Fibroblast of gingiva (primary cell): ENCODE measurements at places on chromosomes 4 and X.

DNA sequence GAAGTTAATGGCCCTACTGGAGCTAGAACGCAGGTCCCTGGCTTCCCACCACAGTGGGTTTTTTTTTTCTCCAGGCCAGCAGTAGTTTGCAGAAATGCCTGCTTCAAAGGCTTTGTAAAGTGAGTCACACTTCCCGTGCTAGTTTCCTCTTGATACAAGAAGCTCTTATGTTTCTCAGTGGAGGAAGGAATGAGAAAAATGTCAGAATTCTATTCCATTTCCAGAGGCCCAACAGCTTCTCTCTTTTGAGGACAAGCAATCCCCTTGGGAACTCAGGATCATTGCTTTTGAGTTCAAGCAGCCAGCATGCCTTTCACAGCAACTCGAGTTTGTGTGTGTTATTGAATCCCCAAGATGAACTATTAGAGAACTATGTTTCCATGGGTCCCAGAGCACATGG, 134.3 kb downstream of the GUCY2F start:
- peak; percentile 78 for DNase-seq

DNA sequence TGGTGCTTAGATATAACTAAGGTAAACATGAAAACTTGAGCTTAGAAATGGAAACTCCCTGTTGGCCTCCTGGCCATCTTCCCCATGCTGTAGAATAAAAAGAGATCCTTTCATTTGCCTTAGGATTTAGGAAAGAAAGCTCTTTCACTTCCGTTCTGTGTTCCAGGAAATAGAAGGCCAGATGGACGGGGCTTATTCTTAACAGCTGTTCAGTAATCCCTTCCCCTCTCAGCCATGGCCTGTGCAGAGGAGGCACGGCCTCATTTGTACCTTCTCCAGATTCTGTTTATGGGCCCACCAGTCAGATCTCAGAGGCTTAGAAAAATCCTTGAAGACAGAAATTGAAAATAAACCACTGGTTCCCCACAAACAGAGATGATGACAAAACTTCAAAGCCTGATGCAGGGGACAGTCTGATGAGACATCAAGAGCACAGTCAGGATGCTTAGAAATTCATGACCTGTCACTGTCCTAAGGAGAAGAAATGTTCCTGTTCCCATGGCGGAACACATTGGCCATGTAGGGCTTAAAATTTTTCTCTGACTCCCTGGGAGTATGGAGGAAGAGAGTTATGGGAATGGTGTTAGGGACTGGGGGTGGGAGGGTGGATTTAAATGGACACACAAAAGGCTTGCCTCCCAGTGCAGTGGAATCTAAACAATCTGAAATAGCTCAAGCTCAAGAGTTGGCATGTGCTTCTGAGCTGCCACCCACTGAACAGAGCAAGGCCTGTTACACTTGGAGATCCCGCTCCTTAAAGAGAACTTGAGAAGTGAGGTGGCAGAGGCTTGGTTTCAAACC, 188.8 kb downstream of the SOWAHB start:
- peak; percentile 46 for DNase-seq

DNA sequence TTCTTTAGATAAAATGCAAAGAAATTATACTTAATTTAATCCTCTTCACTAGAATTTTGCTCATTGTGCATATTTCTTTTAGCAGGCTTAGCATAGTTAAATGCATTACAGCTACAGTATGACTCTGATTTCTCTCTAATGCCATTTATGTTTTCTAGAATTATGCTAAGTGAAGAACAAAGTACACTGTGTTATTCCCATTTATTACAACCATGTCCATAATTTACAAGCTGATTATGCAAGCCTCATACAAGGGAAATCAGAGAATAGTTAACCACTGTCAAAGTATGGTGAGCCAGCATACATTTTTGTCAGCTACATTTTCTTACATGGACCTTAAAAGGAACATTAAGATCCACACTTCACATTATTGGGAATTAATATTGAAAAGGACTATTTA, 99.1 kb downstream of the MAB21L2 start:
- DNase-seq, result no peak

GRCh38 chr4:93313197-93313596, 515.4 kb upstream of the ATOH1 start:
- peak; percentile 4 for DNase-seq

GRCh38 chrX:19579485-19579884, 64.2 kb upstream of the MAP3K15 start:
- DNase-seq, result no peak

- no peak for DNase-seq
These were observed 124.0 kb upstream of the POF1B start for GRCh38 chrX:85503258-85504158.

GRCh38 chr4:70746179-70746839, 24.5 kb downstream of the RUFY3 start:
- peak; percentile 78 for DNase-seq

DNA sequence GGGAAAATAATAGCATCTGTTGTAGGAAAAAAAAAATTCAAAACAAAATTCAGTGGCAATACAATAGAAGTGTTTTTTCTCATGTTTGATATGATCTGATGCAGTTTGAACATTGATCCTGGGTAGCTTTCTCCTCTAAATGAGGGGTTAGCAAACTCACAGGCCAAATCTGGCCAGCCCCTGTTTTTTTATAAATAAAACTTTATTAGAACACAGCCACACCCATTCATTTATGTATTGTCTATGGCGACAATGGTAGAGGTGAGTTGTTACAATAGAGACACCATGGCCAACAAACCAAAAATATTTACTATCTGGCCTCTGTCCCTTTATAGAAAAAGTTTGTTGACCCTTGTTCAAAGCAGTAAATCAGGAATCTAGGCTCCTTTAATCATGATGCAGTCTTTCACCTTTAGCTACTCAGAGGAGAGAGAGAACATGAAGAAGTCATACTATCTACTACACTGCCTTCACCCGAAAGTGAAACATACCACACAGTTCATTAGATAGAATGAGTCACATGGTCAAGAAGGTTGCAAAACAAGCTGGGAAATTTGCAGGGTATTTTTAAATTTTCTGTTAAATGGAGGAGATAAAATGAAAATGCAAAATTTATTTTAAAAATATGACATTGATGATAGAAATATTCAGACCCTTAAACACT, 186.6 kb upstream of the MAOA start:
- no peak for DNase-seq

DNA sequence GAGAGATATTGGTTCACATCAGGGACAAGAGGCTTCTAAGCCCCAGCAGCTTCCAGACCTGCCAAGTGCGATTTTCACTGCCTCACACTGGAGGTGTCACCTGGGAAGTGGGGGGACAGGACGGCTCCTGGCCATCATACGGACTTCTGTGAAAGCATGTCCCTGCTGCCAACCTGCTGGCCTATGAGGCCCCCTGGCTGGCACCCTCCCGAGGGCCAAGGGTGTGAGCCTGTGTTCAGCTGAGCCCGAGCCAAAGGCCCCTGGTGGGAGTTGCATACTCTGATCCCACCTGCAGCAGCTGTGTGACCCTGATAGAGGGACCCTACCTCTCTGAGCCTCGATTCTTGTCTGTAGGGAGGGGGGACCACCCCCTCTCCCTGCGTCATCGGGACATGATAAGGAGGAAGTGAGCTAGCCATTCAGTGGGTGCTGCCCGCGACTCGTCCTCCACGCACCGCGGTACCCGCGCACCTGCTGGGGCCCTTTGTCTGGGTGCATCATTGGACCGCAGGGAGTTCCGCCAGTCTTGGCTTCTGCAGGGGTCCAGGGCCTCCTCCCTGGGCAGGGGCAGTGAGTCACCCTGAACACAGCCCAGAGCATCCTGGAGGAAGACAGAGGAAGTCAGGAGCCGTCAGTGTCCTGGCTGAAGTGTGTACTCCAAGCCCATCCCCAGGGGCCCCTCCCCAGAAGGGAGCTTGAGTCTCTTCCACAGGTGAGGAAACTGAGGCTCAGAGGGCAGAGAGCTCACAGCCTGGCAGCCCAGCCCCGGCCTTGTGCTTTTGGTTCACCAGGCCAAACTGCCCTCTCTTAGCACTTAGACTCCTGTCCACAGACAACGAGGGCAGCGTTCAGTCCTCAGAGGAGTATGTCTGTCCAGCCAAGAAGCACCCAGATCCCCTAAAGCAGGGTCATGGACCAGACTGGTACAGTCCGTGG, 24.1 kb downstream of the C4orf50 start:
- no peak for DNase-seq
